Coronary artery (tissue), 2 donors: ENCODE measurements at places on chromosomes 7 and 10.

GRCh38 chr10:82462910-82463551 lies 588.0 kb downstream of the NRG3 start:
- DNase-seq = no peak

- no peak for DNase-seq
Observed at GRCh38 chr10:3477683-3478082, 305.1 kb upstream of the PITRM1 start.

DNA sequence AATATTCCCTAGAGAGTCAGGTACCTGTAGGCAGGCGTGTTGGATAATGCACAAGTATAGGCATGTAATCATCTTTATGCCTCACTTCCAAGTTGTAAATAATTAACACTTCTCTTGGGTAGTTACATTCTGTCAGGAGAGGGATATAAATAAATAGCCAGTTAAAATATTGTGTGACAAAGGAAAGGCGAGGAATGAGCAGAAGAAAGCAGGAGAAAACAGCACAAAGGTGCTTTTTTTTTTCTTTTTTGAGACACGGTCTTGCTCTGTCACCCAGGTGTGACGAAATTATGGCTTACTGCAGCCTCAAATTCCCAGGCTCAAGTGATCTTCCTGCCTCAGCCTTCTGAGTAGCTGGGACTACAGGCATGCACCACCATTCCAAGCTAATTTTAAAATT lies 99.2 kb upstream of the LYZL2 start:
- DNase-seq = no peak

DNA sequence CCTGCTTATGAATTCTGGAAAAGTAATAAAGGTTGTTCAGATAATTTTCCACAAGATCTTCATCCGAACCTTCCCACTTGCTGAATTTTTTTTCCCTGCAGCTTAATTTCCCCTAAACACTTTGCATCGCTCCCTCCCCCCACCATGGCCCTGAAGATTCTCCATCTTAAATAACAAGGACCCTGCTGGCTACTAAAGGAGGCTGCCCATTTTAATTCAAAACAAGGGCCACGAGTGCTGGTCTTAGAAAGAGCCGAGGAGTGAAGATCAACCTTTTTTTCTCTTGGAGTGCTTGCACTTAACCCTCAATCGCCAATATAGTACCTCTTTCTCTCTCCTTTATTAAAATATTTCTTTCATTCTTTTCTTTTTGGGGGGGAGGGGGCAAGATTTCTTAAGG lies 9.2 kb upstream of the SP8 start:
- DNase-seq = no peak

- DNase-seq = no peak
Observed at GRCh38 chr10:51139176-51139575, 64.9 kb downstream of the PRKG1 start.
